Fibroblast of skin of right biceps (primary cell): ENCODE measurements at places on chromosomes 7 and 10.

DNA sequence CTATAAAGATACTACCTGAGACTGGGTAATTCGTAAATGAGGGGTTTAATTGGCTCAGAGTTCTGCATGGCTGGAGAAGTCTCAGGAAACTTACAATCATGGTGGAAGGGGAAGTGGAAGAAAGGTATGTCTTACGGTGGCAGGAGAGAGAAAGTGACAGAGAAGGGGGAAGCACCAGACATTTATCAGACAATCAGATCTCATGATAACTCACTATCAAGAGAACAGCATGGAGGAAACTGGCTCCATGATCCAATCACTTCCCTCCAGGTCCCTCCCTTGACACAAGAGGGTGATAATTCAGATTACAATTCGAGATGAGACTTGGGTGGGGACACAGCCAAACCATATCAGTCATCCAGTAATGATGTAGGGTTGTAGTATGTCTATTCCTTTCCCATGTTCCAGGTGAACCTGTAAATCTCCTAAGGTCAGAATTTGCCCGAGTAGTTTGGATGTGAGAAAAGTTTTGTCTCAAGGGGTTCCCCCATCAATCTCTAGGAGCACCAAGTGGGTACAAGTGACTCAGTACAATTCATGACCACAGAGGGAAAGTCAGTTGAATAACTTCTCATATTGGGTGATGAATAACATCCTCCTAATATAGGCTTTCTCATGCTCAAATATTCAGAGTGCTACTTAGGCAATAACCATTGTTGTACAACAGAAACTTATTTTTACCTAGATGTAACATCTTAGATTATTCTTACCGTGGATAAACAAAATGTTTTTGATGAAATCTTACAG, 39.7 kb upstream of the MTPN start:
- DNase-seq, result no peak

DNA sequence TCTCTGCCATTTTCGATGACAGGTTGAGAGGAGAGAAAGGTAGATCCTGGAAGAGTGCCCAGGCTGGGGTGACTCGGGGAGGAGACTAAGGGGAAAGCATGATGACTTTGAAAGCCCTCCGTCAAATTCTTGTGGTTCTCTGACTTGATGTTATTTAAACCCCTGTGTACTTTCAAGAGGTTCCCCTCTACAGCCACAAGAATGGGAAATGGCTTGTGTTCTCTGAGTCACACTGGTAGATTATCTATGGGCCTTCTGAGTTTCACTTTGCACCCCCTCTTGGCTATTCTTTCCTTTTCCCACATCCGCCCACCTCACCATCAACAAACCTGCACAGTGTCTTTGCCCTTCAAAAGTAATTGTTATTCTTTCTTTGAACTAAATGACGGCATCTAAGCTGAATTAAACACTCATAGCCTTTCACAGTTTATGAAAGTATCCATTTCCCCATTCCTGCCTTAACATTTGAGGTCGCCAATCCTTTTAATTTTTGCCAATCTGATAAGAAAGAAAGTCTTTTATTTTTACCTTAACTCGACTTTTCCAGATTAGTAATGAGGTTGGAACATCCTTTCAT, 24.1 kb downstream of the PRF1 start:
- peak; percentile 76 for DNase-seq

DNA sequence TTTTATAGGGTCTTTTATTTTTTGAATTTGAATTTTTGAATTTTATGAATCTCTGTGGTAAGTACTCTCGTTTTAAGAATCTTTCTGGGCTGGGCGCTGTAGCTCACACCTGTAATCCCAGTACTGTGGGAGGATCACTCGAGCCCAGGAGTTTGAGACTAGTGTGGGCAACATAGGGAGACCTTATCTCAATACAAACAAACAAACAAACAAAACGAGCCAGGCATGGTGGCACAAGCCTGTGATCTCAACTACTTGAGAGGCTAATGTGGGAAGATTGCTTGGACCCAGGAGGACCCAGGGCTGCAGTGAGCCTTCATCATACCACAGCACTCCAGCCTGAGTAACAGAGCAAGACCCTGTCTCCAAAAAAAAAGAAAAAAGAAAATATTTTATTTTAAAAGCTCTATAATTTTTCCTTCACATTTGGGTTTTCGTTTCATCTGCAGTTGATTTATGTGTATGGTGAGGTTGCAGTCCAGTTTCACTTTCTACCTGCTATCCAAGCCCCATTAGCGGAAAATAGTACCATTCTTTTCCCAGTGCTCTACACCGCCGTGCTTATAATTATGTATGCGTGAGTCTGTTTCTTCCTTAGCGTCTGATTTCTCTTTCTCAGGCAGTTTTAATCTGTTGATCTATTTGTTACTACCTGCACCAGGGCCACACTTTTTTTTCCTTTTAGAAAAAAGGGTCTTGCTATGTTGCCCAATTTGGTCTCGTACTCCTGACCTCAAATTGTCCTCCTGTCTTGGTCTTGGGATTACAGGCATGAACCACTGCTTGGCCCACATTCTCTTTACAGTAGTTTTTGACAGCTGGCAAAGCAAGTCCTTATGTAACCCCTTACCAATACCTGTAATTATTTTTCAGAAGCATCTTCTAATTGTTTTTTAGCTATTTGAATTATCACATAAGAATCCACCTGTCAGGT, 21.7 kb downstream of the TRIM24 start:
- no peak for DNase-seq

DNA sequence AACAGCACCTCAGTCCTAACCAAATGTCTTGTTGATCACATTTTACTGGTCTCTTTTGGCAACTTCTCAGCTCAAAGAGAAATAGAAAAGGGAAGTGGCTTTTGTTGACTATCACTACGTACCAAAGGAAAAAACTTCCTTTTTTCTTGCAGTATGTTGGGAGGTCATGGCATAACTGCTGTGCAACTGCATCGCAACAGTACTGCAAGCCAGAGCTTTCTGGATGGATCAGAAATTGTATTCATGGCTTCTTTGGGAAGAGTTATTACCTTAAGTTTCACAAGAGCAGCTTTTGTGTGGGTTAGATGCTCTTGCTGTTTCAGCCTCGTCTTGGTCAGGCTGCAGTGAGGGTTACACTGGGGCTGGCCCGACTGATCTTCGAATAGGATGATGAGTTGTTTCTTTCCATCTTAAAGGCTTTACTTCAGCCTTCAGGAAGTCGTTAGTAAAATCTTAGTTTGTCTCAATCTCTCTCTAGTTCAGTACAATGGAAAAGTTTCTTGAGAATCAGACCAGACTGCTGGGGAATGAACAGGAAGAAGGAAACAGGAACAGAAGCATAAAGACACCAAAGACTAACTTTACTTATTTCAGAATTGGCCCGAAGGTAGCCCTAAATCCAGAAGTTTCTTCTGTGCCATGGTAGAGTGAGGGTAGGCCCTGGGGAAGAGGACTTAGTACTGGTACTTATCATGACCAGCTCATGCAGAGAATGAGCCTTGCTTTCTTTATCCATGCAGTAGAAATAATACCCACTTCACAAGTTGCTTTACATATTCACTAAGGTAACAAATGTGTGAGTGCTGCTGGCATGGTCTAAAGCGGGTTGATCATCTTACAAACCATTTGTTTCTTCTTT, 153.6 kb downstream of the CELF2 start:
- no peak for DNase-seq

GRCh38 chr7:132745510-132745909, 169.2 kb upstream of the PLXNA4 start:
- DNase-seq, result no peak

DNA sequence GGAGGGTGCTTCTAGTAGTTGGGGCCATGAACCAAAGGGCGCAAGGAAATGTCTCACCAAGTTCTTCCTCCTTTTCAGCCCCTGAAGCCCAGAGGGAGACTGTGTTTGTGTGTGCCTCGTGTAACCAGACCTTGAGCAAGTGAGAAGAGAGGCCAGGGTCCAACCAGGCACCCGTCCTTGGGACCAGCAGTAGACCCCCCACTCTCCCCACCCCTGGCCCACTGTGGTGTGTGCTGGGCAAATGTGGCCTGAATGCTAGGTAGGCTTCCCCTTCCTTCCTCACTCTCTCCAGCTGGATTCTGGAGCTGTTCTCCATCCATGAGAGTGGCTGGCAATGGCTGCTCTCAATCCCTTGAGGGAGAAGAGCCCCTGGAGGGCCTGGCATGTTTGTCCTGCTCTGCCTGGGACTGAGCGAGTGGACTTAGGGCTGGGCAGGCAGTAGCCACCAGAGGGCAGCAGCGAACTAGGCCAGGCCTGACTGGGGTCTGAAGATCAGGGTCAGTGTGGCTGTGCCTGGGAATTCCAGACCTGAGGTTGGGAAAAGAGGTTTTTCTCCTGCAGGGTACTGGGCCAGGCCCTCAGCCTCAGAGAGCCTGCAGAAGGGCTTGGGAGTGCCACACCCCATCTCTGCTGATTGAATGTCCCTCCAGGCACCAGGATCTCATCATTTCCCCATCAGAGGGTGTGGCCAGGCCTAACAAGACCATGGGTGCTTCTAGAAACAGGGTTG, 12.5 kb downstream of the SFRP5 start:
- peak; percentile 43 for DNase-seq

DNA sequence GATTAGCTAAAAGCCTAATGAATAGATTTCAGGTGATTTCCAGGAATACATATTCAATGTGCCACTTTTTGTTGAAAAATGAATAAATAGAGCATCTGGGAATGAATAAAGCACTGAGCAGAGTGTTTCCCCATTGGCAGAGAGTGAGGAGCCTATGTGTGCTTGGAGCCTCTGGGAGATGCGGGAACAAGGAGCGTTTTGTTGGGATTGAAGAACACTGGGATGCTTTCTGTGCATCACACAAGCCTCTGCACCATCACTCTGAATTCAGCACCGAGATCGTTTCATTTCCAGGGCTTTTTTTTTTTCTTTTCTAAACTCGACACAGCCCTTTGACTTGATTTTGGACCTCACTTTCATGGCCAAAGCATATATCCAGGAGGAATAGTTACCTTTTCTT, 111.4 kb downstream of the BAMBI start:
- no peak for DNase-seq

GRCh38 chr10:110058212-110058611, 50.4 kb downstream of the ADD3 start:
- DNase-seq, result no peak

DNA sequence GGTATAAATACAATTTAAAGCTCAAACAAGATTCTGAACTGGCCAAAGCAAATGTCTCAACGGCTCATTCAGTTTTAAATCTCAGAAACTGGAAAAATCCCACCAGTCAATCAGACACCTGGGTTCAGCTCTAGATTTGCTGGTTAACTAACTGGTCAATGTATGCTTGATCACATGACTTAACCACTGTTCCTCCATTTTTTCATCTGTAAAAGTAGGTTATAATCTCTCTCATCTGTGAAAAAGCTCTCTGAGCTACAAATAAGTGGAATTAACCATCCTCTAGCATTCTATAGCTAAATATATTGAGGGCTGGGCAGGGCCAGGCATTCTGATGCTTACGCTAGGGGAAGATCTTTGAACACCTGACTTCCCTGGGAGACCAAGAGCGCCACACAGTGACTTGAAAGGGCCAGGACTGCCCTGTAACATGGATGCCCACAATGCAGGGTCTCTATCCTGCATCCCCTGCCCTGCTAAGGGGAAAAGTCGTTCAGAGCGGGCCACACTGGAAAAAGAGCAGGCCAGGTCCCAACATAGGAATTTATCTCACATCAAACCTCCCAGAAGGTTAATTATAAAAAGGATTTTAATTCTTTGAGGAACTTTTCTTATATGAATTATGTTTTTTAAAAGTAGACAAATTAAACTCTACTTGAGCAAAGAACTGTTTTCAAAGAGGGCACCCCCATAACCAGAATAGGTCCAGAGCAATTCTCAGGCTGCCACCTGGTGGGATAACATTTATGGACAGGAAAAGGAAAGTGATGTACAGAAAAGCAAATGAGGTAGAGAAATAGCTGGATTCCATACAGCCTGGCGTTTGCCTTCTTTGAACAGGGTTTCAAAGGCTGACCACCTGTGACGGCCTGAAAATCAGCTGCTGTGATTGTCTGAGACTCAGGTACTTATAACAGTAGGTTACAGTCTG, 1.8 kb downstream of the RP9 start:
- DNase-seq, result peak; percentile 62
